ENCODE measurements at places on chromosomes 2 and 18. TPM values are rescaled to one million over a fixed set of nuclear protein-coding genes. Genes with fewer than 3 reads are reported as not detected.

GRCh38 chr2:226837334-226837733 lies 1.5 kb downstream of the RHBDD1 start:
- DNase-seq = no peak

DNA sequence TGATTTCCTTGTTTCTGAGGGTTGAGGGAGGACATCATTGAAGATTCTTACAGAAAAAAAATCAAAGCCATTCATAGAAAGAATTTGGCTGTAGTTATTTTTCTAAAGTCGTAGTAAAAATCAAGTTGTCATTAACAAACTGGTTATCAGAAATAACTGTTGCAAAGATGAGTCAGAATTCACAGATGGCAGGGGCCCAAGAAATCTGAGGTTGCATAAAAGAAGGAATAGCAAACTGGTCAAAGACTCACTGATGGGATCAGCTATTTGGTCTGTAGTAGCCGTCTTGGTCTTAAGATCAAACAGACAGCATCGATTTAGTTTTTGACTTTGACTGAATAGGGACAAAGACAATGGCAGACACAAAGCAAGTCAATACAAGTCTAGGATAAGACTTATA lies 334.3 kb downstream of the FIGN start:
- DNase-seq = no peak

- no peak for DNase-seq
Measured at GRCh38 chr2:224283466-224283965, 118.4 kb downstream of the FAM124B start.

- DNase-seq = no peak
Measured at GRCh38 chr2:133596701-133597393, 28.6 kb upstream of the NCKAP5 start.

DNA sequence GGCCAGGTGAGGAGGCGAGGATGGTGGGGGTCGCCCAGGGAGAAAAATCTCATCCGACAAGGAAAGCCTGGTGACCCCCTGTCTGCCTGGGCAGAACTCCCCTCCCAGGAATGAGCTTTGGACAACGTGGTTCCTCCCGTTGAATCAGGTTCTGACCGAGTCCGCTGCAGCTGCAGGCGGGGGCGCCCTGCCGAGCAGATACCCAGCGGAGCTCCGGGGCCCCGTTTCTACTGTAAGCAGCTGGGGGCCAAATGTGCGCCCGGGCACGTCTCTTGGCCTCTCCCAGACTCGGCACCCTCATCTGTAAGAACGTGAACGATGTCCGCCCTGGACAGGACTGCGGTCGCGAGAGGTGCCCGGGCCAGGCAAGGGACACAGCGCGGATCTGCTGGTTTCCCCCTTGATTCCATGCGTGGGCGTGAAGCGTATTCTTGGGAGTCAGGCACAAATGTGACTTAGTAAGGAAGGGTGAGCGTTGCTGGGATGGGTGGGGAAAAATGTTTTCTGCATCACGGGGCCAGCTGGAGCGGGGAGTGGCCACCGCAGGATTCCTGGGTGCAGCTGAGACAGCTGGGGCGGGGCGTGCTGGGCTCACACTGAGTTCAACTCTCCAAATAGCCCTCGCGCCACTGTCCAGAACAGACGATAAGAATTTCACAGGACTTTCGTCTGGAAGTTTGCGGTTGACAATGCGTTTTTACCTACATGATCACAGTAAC lies 20.2 kb upstream of the TUBB6 start:
- no peak for DNase-seq

GRCh38 chr2:191321861-191322662 lies 76.9 kb downstream of the MYO1B start:
- DNase-seq = peak; percentile 32

- DNase-seq = no peak
Measured at GRCh38 chr2:61937098-61937497, 31.6 kb downstream of the COMMD1 start.

DNA sequence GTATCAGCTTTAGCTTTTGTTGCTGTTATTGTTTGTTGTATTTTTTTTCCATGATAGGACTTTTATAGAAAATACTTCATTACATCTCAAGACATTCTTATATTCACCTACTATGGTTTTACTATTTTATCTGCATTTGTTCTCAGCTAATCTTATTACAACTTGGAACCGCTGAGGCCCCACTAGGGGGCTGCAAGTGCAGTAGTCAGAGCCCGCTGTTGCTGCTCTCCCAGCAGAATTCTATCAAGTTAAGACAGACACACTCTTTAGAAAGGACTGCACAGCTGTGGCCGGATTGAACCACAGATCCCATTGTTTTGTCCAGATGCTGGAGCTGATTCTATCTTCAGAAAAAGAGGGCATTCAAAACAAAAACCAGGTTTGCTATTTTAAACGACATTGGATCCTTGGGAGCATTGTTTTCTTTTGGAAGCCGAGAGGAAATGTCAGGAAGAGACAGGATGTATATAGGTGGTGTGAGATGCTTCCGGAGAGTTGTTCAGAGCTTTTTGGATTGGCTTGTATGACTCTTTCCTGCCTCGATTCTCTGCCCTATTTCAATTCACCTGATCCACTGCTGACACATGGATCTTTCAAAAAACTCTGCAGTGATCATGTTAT lies 105.7 kb upstream of the GAREM1 start:
- peak; percentile 64 for DNase-seq

GRCh38 chr18:564708-565561 lies 15.2 kb upstream of the CETN1 start:
- DNase-seq = no peak

GRCh38 chr2:17355608-17356329 lies 162.5 kb downstream of the RAD51AP2 start:
- no peak for DNase-seq

DNA sequence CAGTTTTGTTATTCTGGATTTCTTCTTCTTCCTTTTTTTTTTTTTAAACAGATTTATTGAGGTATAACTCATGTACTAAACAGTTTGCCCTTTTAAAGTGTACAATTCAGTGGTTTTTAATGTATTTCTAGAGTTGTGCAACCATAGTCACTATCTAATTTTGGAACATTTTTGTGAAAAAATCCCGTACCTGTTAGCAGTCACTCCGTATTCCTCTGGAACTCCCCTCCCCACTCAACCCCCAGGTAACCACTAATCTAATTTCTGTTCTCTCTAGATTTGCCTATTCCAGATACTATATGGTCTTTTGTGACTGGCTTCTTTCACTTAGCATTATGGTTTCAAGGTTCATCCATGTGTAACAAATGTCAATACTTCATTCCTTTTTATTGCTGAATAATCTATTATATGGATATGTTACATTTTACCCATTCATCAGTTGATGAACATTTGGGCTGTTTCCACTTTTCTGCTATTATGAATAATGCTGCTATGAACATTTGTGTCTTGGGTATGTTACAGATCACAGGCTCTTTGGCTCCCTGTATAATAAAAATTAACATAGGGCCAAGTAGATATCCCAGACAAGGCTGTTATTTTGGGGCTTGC lies 21.9 kb downstream of the EHBP1 start:
- no peak for DNase-seq

DNA sequence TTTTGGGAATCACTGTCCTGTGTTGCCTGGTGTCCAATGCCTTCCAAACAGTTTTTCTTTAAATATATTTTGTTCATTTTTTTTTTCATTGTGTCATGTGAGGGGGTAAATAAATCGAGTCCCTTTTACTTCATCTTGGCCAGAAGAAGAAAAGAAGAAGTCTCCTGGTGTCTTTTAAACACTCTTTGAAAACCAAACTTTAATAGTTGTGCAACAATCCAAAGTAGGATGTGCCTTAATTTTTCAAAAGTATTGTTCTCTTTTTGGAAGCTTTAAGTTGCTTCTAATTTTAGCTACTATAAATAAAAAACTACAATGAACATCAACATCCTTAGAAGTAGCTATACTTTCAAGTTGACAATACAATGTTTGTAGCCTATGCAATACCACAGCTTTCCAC lies 154.9 kb downstream of the ATAD2B start:
- no peak for DNase-seq

DNA sequence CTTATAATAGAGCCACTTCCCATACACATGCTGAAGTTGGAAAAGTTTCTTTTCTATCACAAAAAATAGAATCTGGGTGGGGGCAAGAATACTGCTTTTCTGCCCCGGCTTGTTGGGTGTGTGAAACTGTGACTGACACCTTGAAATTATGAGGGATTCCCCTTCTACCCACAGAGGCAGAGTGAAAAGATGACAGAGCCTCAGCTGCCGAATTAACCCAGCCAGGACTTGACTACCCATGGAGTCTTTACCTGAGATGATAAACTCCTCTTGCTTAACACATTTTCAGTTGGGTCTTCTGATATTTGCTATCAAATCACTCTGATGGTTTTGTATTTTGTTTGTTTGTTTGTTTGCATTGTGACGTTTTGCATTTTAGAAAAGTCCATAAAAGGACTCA lies 66.0 kb upstream of the PMAIP1 start:
- no peak for DNase-seq

GRCh38 chr18:58522132-58522531 lies 106.8 kb downstream of the ALPK2 start:
- no peak for DNase-seq

GRCh38 chr2:160108646-160109045 lies 46.2 kb upstream of the PLA2R1 start:
- no peak for DNase-seq

GRCh38 chr18:8288472-8289195 lies 320.6 kb upstream of the RAB12 start:
- no peak for DNase-seq

DNA sequence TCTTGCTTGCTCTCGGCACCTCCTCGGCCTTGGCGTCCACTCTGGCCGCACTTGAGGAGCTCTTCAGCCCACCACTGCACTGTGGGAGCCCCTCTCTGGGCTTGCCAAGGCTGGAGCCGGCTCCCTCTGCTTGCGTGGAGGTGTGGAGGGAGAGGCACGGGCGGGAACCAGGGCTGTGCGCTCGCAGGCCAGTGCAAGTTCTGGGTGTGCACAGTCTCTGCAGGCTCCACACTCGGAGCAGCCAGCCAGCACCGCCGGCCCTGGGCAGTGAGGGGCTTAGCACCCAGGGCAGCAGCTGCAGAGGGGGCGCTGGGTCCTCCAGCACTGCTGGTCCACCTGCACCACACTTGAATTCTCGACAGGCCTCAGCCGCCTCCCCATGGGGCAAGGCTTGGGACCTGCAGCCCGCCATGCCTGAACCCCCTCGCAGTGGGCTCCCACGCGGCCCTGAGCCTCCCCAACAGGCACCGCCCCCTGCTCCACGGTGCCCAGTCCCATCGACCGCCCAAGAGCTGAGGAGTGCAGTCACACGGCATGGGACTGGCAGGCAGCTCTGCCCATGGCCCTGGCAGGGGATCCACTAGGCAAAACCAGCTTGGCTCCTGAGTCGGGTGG lies 411.2 kb upstream of the CHAC2 start:
- no peak for DNase-seq

- peak; percentile 6 for DNase-seq
Measured at GRCh38 chr2:27954771-27955383, 64.3 kb downstream of the BABAM2 start.

DNA sequence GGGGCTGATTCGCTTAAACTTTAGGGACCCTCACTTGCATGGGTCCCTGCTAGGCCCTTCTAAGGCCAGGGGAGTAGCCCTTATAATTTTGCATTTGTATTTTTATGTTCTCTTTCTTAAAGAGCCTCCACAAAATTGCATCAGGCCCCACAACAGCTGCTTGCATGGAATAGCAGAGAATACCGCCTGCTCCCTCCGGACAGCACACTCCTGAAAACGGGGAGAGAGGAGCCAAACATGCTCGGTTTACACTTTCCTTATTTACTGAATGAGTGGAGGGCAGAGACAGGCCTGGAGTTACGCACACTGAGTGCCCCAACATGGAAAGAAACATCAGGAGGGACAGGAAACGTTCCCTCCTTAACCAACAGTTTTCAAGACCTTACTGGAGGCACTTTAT lies 132.2 kb downstream of the ANTXR1 start:
- no peak for DNase-seq

DNA sequence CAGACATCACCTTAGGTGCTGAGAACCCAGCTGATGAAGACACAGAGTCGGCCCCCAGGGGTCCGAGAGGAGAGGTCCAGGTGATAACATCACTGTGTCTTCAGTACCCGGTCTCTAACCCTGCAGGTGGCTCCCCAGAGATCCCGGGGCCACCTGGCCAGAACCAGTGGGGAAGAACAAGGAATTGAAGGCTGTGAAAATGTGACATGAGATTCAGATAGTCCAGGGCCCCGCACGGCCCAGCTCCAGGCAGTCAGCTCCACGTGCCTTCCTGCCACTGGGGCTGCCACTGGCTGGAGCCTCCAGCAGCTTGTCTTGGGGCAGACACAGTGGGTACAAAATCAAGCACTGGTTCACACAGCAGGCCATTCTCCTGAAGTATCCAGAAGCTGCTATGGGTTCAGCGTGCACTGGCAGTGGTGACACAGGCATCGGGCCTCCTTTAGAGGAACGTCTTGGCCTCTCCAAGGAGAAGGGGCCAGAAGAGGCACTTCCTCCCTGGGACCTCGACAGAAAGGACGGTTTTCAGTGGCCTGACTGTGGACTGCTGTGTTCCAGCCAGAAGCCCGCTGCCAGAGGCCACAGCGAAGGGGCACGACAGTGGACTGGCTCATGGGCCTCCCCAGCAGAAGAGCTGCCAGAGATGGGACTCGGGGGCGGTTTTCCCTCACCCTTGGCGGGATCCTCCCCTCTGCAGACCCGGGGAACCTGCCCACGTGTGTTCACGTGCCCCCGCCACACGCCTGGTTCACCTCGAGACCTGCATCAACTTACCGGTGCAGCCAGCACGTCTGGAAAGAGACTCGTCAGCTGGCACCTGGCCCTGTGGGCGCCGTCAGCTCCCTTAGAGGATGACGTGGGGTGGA lies 150.4 kb downstream of the HDAC4 start:
- DNase-seq = no peak

DNA sequence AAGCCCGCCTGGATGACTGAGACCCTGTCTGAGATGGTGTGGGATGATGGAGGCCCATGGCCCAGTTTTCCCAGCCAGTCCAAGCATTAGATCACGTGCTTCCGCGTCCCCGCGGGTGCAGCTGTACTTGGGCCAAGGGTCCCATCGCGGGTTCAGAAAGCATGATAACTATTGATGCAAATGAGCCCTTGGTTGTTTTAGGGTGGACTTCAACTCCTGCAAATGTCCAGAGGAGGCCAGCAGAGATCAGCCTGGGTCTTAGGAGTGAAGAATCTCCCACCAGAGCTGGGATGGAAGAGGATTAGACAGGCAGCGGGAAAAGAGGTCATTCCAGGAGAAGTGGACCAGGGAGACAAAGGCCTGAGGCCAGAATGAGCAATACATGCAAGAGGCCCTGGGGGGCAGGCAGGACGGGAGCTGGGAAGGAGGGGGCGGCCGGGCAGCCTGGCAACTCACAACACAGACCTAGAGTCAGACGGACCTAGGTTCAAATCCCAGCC lies 89.9 kb upstream of the TMEM247 start:
- DNase-seq = no peak

Gene IKZF2
- total RNA-seq = 4.0 TPM

Gene C1QL2
- total RNA-seq = not detected

Gene UGT1A10
- not detected for total RNA-seq

Gene FSHR
- not detected for total RNA-seq

Gene BCL11A
- total RNA-seq = 9.6 TPM

Gene PROM2
- total RNA-seq = 0.62 TPM

Gene OTOF
- total RNA-seq = 0.13 TPM

Gene ONECUT2
- 1.1 TPM for total RNA-seq

Gene CBLN2
- not detected for total RNA-seq

Measured in endothelial cell (in vitro differentiated cells).